Suppressor macrophage treated with lipopolysaccharide for 4 hours (primary cell): ENCODE measurements at places on chromosomes 3 and 15.

- peak; percentile 52 for DNase-seq
Observed at GRCh38 chr3:196920733-196921132, 21.6 kb downstream of the NCBP2 start.

DNA sequence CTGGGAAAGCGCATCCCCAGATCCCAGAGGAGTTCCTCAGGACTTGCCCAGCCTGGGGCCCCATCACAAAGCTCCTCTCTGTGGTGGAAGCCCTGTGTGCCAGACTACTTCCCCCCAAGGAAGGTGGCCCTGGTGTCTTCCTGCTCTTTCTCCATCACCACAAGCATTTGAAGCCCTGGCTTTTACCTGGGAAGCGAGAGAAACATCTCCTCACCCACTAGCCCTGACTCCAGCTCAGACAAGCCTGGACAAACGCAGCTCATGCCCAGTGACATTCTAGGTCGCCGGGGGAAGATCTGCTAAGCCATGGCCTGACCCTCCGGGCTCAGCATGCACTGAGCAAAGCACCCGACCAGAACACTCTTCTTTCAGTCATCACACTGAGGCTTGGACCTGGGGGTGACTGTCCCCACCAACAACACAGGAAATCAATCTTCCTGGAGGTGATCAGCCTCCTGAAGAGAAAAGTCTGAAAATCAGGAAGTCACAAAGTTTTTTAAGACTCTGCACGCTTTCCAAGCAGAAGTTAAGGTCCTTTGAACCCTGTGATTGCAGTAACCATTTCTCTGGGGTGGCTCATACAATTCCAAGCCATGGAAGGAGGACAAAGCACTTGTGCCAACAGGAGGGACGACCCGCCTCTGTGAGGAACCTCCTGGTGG, 40.8 kb downstream of the KLHL25 start:
- DNase-seq = no peak

DNA sequence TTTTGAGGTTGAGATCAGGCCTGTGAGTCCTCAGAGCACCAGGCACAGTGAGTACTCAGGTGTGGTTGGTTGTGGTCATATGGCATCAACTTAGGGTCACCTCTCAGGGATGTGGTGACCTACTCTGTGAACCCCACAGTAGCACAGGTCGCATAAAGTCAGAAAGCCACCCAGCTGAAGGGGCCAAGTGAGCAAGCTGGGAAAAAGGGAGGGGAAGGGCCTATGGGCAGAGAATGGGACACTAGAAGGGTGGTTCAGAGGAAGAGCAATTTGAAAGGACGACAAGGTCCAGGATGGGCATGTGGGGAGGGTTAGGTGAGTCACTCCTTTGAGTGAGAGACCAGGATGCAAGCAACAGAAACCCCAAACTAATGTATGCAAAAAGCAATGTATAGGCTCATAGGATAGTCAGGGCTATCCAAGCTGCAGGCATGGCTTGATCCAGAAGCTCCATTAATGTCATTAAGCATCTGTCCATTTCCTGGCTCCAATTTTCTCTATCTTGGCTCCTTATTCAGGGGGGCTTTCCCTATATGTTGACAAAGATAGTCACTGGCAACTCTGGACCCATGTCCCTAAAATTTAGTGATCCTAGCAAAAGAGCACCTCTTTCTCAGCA, 33.5 kb downstream of the HMCES start:
- DNase-seq = no peak

- DNase-seq = no peak
Observed at GRCh38 chr15:100017140-100017539, 283.9 kb upstream of the LYSMD4 start.
